Stimulated activated effector memory CD8-positive, alpha-beta T cell treated with anti-CD3 and anti-CD28 coated beads, Interleukin-12 subunit alpha, Interleukin-12 subunit beta, amount 100 ng/mL, for 72 hours (primary cell): ENCODE measurements at places on chromosomes 12 and 14.
A peak's percentile ranks its signal among the peaks of the same experiment; 100 is the strongest.

DNA sequence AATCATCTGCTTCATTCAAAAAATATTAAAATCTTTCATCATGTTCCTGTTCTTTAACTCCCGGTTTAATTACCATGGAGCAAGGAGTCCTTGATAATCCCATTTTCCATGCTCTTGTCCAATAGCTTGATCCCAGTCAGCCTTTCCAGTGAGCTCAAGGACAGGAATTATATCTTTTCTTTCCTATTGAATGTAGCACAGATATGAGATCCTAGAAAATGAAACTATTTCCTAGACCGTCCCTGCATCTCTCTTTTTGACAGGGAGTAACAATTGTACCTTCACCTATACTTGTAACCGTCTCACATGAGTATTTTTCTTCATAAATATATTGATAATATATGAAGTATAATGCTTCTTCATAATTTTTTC lies 35.6 kb downstream of the PIK3C2G start:
- DNase-seq, result no peak

GRCh38 chr12:59372956-59373355 lies 222.9 kb upstream of the SLC16A7 start:
- no peak for DNase-seq

DNA sequence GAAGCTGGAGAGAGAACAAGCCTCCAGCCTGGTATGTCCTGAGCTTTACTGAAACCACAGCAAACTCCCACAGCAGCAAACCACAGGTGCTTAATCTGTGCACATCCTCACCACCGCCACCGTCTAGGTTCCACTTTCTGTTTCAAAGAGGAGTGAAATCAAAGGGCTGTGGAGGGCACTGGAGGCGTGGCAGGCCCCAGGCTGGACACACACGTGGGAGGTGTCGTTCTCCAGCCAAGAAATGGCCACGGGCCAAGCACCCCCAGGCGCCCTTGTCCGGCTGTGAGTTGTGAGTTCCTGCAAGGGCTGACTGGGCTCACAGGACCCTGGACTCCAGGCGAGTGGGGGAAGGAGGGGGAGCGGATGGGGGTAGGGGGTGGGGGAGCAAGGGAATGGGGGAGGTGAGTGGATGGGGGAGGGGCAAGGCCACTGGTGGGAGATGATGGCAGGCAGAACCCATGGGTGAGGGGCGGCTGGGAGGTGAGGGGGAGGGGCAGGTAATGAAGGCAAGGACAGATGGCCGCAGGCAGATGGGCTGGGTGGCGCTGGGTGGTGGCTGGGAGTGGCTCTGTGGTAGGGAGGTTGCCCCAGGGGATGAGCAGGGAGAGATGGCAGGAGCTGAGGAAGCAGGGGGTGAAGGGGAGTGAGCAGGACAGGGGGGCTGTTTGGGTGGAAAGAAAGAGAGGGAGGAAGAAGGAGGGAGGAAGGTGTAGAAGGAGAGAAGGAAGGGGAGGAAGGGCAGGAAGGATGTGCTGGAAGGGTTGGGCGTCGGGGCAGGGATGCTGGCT lies 86.7 kb downstream of the NCOR2 start:
- no peak for DNase-seq

- no peak for DNase-seq
Observed at GRCh38 chr12:6639151-6639801, 3.5 kb upstream of the LPAR5 start.

DNA sequence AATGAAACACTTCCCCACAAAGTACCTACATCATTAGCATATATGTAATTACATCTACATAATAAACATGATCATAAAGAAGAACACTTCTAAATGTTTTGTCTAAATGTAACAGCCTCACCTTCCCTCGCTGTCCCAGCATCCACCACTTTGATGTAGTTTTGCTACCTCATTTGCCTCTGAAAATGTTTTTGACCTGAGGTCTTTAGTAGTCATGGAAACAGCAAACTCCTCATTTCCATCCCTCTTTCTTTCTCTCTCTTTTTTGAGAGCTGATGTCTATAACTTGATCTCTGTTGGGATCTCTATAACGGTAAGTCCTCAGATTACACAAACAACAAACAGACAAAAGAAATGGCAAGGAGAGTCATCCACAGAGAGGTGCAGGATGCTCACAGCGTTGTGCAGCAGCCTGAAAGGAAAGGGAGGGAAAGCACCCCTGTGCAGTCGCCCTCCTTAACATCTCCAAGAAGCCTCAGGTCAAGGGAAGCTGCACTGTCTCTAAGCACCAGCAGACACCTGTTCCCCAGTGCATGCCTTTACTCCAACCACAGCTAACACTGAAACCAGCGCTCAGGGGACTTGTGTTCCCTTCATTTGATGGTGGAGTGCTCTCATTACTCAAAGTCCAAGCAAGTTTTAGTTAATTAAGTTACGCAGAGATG lies 268.7 kb downstream of the TMEM132D start:
- no peak for DNase-seq

DNA sequence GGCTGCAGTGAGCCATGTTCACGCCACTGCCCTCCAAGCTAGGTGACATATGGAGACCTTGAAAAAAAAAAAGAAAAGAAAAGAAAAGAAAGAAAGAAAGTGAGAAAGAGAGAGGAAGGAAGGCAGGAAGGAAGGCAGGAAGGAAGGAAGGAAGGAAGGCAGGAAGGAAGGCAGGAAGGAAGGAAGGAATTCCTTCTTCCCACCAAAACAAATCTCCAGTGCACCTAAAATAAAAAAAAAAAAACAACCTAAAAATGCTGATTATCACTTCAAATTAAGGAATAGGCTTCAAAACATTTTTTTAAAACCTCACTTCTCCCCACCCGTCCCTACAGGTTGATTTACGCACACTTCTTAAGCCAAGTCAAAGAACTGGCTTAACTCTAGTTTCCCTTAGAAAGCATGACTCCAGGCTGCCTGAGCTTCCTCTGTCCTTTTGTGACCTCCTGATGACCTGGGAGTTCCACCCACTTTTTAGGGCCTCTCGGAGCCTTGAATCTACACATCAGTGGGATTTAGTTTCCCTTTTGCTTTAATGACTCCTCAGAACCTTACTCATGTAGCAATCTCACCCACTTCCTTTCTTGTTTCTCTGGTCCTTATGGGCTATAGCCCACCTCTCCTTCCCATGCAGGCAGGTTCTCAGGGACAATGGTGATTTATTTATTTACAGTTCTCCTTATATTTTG lies 18.6 kb downstream of the DUSP6 start:
- DNase-seq, result no peak

- DNase-seq, result no peak
Observed at GRCh38 chr14:91047174-91047753, 13.2 kb downstream of the RPS6KA5 start.

- no peak for DNase-seq
Observed at GRCh38 chr14:31320216-31320615, 100.1 kb downstream of the HEATR5A start.

DNA sequence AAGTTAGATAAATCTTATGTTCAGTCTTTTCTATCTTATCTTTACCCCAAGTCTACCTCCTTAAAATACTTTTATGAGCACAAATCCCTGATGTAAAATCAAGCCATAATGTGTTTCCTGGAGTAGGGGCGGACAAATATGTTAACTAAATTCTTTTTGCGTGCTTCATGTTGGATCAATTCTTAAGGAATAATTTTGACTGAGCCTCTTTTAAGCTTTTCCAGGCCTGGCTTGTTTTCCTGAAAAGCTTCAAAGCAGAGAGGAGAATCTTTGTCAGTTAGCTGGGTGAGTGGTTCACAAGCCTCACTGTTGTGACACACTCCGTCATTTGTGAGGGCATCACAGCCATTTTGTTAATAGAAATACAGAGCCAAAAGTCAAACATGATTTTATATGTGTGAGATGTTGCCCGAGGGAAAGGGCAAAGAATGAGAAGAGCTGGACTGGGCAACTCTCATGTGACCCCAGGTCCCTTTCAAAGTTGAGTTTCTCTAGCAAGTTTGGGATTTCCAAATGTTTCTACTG lies 468.9 kb downstream of the RGS6 start:
- DNase-seq, result no peak

DNA sequence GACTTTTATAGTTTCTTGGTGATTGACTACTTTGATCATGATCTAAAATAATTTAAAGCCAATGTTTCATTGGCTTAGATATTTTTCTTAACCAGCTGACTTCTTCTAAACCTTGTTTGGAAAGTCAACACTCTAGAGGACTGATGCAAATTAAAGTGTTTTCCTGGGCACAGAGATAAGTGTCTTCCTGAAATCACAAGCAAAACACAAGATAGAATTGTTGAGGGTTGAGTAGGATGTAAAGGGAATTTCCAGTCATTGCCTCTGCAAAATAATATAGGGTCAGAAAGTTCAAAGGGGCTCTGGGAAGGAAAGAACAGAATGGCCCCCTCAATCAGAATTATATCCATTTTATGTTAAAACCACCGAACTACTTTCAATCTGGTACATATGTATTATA lies 156.3 kb upstream of the LRIG3 start:
- no peak for DNase-seq

DNA sequence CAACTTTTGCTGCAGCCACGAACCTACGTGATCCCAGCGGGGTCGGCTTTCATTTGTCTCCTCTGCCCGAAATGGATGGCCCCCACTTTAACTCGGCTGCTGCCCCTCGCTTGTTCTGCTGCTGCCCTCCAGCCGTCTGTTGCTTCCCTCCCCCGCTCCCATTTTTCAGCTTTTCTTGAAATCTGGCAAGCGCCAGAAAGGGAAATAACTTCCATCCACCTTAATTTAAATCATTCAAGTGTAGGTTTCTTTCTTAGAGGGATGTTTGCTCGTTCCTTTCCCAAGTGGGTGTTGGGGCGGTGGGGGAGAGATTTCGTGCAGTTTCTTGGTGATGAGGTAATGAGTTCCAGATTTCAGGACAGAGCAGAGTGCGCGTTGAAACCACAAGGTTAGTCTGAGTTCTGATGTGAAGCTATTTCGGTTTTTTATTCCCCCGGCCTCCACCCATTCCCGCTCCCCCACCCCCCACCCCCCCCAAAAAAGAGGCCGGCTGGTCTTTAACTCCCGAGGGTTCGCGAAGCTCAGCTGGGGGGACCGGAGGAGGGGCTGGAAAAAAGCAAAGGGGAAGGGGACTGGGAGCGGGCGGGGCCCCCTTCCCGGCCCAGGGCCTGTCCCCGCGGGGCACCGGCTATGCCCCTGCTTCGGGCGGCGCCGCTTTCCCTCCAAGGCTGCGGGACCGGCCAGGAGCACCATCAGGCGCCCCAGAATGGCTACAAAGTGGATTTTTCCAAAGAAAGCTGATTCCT lies 2.2 kb upstream of the ZFP36L1 start:
- peak; percentile 76 for DNase-seq

- no peak for DNase-seq
Observed at GRCh38 chr12:65462484-65462883, 184.0 kb downstream of the MSRB3 start.

DNA sequence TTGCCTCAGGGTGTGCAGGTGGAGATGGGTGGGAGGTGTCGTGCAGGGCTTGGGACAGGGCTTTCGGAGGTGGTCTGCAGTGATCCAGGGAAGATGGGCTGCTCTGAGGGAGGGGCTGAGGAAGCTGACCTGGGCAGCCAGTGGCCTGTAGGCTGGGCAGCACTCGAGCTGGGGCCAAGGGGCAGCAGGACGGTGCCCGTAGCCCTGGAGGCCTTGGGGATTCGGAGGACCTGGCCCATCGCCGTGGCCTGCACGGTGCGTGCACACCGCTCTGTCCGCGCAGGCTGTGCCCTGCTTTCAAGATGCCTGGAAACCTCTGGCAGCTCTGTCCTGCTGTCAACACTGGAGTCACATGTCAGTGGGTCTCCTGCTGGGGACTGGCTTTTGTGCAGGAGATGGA lies 9.1 kb downstream of the PACS2 start:
- no peak for DNase-seq

DNA sequence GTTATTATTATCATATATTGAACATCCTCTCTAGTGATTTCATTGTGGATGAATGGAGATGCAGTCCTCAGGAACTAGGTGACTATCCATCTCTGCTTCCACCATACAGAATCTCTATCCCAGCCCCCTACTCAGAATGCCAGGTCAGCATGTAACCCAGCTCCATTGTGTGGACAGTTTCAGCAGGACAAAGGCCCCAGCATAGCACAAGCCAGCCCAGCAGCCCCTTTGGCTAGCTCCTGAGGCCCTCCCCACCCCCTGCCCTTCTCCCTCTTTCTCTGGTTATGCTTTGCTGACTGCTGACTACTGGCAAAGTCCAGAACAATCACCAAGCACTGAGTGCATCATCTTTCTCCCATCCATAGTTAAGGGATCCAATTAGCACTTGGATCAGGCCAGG lies 5.8 kb upstream of the SPRYD4 start:
- no peak for DNase-seq

DNA sequence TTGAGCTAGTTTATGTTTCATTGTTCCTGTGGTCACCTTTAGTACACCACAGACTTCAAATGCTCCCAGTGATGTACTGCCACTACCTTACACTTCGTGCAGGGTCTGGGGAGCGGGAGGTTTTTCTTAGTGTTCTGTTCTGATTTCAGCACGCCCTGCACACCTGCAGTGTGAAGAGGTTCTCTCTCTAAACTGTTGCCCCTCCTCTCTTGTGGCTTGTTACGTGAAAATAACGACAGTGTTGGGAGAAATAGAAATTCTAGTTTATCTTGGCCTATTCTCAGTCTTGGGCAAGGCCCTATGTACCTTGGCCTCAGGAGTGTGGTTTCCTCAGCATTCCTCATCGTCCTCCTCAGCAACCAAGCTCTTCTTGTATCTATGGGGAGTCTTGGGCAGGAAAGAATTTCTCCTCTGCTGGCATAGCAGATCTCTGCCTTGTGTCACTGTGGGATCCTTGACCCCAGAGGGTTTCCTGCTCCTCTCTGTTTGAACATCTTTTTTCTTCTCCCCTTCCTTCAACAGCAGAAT lies 48.6 kb downstream of the EIF2S3B start:
- peak; percentile 75 for DNase-seq

GRCh38 chr14:74954232-74954946 lies 1.0 kb downstream of the PGF start:
- no peak for DNase-seq

GRCh38 chr14:72495668-72496067 lies 398.2 kb downstream of the DPF3 start:
- no peak for DNase-seq

- no peak for DNase-seq
Observed at GRCh38 chr12:94841177-94841576, 162.3 kb downstream of the NDUFA12 start.

DNA sequence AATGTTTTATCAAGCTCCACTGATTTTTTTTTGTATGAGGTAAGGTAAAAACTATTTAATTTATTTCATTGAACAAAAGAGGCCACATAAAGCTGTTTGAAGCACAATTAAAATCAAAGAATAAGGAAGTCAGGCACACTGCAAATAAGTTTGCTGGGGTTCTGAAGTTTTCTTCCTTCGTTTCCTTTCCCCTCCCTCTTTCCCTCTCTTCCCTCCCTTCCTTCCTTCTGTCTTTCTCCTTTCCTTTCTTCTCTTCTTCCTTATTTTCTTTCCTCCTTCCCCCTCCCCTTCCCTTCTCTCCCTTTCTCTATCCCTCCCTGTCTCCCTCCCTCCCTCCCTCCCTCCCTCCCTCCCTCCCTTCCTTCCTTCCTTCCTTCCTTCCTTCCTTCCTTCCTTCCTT lies 78.7 kb downstream of the ALX1 start:
- no peak for DNase-seq
